ENCODE measurements at places on chromosomes 11 and 22. TPM values are rescaled to one million over a fixed set of nuclear protein-coding genes. Genes with fewer than 3 reads are reported as not detected.

DNA sequence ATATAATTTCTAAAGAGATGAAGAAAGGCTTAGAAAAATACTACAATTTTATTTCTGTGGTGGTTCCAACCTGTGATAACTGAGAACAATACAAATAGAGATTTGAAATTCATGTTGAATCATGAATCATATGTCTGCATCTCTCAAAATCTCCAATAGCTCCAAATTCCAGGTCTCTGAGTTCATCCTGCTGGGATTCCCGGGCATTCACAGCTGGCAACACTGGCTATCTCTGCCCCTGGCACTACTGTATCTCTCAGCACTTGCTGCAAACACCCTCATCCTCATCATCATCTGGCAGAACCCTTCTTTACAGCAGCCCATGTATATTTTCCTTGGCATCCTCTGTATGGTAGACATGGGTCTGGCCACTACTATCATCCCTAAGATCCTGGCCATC lies at the start of gene OR56B1:
TSS of gene OR56B1 (plus strand) at position 53 of the 400 bp plus-strand sequence. CDS start at position 122, 69 bp downstream.
- DNase-seq = no peak

DNA sequence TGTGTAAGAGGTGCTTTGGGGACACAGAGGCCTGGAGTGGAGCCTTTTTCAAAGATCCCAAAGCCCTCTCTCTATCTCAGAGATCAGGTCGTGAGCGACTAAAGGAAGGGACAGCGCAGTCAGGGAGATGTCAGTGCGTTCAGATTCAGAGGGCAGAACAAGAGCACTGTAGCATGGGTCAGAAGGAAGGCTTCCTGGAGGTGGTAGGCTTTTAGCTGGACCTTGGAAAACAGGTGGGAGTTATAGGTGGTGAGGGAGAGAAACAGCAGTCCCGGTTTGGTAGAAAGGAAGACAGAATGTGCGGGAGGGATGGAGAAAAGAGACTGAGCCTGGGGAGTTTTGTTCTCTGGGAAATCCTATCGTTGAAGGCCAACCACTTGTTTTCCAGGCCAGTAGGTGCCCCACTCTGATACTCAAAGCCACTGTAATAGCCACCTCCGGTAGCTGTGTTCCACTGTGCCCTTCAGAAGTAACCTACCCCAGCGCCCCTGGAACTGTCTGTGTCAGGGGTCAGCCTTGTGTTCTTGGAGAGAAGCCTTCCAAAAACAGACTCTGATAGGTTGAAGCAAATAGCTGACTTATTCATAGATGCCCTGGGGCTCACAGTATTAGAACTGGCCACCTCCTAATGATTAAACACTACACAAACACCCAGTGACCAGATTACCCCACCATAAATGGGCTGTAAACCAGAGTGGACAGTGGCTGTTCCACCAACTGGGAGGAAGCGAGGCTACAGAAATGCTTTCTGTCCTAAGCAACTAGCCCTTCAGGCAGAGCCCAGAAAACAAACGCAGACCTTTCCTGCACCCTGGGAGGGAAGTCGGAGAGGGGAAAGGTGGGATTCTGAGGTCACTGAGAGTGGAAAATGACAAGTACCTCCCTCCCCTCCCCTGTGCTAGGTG lies 157.7 kb downstream of the DBX1 start:
- no peak for DNase-seq

DNA sequence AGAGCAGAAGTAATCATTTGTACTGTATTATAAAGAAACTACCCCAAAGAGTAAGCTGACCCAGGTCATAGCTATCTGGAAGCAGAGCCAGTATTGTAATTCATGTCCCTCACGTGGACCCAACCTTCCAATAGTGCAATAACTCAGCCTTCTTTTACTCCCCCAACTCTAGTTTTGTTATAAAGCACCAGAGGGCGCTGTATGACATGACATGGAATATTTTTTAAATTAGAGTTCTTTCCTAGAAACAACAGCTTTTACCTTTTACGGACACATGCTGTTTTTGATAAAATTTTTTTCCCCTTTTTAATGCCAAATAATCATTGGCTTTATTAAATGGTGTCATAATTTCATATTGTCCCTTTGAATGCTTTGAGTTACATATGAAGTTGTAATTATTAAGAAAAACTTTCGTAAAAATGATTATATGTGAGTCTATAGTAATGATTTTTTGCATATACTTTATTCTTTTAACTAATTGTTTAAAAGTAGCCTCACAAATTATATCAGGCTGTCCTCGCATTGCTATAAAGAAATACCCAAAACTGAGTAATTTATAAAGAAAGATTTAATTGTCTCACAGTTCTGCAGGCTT lies 76.9 kb downstream of the DKK3 start:
- no peak for DNase-seq

- no peak for DNase-seq
These were observed 146.0 kb downstream of the OPCML start for GRCh38 chr11:133386262-133386661.

SNX32 gene
- total RNA-seq = 2.6 TPM

DNA sequence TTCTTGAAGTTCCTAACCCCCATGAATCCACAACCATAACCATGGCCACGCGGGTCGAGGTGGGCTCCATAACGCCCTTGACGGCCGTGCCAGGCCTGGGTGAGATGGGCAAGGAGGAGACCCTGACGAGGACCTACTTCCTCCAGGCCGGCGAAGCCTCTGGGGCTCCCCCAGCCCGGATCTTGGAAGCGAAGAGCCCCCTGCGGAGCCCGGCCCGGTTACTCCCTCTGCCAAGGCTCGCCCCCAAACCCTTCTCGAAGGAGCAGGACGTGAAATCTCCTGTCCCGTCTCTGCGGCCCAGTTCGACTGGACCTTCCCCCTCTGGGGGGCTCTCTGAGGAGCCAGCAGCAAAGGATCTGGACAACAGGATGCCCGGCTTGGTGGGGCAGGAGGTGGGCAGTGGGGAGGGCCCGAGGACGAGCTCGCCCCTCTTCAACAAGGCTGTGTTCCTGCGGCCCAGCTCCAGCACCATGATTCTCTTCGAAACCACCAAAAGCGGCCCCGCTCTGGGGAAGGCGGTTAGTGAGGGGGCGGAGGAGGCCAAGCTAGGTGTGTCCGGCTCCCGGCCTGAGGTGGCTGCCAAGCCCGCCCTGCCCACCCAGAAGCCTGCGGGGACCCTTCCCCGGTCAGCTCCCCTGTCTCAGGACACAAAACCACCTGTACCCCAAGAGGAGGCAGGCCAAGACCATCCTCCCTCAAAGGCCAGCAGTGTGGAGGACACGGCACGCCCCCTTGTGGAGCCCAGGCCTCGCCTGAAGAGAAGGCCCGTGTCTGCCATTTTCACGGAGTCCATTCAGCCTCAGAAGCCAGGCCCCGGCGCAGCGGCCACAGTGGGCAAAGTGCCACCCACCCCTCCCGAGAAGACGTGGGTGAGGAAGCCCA lies 75.7 kb downstream of the KIAA1671 start:
- no peak for DNase-seq

- no peak for DNase-seq
These were observed 6.7 kb downstream of the SLC25A18 start for GRCh38 chr22:17569971-17570511.

TREH gene
- 0.44 TPM for total RNA-seq

DNA sequence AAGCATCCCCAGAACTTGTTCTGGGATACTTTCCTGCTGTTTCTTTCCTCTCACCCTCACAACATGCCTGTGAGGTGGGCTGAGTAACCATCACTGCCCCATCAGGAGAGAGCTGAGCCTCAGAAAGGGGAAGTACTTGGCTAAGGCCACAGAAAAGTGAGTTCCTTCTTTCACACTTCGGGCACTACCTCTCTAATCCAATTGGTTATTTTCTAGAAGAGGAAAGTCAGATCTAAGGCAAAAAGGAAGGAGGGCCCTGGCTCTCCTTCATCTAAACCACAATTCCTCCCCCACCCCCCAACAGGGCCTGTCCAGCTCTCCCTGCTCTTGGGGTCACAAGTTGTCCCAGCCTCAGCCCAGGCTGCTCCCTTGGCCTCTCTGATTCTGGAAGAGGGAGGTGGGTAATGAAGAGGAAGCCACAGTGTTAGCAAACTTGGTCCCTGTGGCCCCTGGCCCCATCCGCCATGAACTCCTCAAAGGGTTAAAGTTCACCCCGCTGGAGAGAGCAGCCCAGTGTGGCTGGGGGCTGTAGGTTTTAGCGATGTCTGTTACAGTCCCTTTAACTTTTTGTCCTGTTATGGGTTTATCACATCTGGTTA lies 34.0 kb downstream of the SLC22A12 start:
- no peak for DNase-seq

SLC7A4 gene
- total RNA-seq = 8.1 TPM

- no peak for DNase-seq
These were observed 36.6 kb downstream of the KCNJ1 start for GRCh38 chr11:128830290-128831173.

DNA sequence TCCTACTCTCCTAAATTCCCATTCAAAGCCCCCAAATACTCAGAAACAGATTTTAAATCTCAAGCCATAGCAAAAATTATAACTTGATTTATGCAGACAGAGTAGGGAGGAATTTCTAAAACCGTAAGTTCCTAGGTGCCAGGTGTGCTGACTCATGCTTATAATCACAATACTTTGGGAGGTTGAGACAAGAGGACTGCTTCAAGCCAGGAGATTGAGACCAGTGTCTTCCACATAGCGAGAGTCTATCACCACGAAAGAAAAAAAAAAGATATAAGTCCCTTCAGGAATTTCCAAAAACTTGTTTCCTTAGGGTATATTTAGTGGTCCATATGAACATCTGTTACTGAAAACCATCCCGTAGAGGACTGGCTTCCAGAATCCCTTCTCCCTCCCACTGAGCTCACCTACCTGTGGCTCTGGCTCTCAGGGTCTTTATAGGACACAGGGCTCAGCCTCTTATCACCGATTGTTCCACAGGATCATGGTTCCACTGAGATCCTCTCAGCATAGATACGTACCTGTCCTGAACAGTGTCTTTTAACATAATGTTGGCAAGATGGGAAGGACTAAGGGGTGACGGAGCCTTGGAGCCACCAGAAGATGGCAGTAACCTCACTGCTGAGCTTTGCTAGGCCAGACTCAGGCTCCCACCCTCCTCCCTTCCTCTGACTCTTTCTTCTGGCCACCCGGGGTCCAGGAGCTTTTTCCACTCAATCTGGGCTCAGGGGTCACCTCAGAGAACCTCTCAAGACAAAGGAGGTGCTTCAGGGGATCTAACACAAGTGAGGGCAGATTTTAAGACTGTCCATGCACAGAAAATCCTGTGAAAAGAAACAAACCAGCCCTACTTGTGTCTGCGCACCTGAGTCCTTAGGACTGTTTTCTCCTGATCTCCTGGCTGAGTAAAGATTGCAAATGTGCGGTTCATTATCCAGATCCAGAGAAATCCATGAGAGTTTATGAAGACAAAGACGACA lies 117.5 kb upstream of the TOP3B start:
- DNase-seq = no peak

DNA sequence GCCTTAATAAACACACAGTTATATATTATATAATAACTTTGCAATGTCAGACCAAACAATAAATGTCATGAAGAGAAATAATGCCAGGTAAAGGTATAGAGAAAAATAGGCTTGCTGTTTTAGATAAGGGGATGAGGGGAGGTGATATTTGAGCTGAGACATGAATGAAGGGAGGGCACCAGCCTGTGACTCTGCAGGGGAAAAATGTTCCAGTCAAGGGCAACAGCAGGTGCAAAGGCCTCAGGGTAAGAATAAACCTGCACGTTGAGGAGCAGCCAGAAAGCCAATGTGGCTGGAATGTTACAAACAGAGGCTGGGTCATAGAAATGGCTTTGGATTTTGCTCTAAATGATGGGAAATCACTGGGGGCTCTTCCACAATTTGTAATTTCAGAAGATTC lies 519.6 kb downstream of the SOX6 start:
- DNase-seq = no peak

GRCh38 chr22:27022274-27022895 lies 365.0 kb downstream of the MIAT start:
- DNase-seq = no peak

GRCh38 chr11:60939855-60940254 lies 12.1 kb downstream of the SLC15A3 start:
- no peak for DNase-seq

SYT12 gene
- 4.8 TPM for total RNA-seq

CENPM gene
- total RNA-seq = 1.2 TPM

SEZ6L gene
- total RNA-seq = 0.18 TPM

KDM4D gene
- 1.2 TPM for total RNA-seq

DNA sequence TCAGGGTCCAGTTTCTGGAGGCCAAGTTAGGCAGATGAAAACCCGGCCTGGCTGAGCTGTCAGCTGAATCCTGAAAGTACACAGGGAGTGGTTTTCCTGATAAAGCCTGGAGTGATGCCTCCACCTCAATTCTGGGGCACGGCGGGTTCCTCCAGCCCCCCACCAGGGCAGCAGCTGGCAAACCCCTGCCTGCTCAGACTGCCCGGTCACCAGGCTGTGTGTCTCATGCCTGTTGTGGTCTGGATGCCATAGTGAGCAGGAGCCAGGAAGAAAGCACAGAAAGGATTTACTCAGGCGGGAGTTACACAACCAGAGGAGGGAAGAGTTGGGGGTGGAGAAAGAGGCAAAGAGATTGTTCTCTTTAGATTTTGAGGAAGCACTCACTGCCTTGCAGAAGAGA lies 119.9 kb upstream of the RASSF10 start:
- no peak for DNase-seq

DNA sequence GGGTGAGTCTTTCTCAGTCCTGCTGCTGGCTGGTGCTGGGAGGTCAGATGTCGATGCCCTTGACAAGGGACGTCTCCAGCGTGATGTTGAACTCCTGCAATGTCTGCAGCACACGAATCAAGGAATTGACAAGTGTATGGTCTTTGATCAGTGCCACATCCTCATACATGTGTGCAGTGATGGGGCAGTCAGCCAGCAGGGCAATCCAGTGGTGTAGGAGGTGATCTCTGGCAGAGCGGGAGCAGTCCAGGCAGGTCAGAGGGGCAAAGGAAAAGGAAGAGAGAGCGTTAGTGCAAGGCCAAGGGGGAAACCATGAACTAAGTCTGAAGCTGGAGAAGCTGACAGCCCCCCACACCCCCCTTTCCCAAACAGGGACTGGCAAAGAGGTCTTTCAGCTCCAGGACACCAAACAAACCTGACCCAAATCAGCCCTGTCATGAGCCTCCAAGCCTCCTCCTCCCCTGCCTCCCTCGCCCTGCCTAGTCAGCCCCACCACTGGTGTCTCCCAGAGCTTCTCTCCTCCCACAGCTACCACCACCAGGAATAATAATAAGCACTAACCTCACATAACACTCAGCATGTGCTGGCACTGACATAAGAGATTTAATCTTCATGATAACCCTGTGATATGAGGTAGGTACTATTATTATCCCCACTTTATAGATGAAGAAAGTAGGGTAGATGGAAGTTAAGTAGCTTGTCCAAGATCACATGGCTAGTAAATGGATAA lies 48.4 kb upstream of the SCUBE2 start:
- no peak for DNase-seq

GRCh38 chr11:32427935-32428664 lies 7.2 kb downstream of the WT1 start:
- no peak for DNase-seq

KCNJ1 gene
- not detected for total RNA-seq
